GM13977 (cell line): ENCODE measurements at places on chromosomes 4 and X.

DNA sequence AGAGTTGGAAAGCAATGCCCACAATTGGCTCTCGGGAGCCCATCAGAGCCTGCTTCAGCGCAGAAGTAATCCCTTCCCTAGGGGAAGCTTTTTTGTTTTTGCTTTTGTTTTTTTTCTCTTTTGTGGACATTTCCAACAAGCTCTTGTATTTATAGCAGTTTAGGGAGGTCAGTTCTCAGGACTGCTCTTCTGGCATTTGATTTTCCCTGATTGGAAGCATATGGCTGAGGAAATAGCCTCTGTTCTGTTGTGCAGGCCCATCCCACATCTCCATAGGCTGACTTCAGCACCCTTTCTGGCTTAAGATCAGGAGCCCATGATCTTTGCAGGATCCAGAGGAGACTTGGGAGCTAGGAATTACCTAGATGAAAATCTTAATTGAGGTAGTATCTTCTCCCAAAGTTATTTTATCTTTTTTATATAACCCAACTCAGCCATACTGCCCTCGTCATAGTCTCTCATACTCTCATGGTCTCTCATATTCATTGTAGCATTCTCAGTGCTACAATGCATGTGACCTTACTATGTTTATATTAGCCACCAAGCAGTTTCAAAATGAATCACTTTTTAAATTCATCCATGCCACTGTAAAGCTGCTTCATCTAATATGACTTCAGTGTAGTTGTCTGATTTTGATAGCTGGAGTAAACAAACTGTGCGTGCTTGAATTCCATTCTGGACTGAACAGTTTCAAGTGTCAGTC lies 16.7 kb downstream of the PAGE4 start:
- no peak for DNase-seq

GRCh38 chrX:48083212-48083611 lies 11.8 kb upstream of the ZNF630 start:
- peak; percentile 54 for DNase-seq

GRCh38 chr4:54473077-54473545 lies 184.6 kb upstream of the KIT start:
- DNase-seq = no peak

DNA sequence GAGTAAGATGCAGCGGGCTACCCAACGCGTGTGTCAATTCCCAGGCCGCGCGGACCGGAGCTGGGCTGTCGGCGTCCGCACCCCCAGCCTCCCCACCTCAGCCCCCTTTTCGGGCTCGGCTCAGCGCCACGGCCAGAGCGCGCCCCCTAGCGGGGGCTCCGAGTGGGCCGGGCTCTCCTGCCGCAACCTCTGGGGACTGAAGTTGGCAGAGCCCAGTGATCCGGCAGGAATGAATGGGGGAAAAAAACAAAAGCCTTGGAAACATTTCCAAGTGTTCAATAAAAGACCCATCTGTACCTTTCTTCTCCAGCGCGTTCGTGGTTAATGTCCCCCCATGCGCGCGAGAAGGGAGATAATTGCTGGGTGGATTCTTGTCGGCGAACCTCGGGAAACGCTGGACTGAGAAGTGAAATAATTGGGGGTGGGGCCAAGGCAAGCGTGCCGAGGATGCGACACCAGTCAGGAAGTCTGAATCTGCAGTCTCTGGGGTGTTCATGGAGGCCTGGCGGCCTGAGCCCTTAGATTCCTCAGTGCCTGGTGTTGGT lies 5.2 kb upstream of the ARX start:
- peak; percentile 76 for DNase-seq

DNA sequence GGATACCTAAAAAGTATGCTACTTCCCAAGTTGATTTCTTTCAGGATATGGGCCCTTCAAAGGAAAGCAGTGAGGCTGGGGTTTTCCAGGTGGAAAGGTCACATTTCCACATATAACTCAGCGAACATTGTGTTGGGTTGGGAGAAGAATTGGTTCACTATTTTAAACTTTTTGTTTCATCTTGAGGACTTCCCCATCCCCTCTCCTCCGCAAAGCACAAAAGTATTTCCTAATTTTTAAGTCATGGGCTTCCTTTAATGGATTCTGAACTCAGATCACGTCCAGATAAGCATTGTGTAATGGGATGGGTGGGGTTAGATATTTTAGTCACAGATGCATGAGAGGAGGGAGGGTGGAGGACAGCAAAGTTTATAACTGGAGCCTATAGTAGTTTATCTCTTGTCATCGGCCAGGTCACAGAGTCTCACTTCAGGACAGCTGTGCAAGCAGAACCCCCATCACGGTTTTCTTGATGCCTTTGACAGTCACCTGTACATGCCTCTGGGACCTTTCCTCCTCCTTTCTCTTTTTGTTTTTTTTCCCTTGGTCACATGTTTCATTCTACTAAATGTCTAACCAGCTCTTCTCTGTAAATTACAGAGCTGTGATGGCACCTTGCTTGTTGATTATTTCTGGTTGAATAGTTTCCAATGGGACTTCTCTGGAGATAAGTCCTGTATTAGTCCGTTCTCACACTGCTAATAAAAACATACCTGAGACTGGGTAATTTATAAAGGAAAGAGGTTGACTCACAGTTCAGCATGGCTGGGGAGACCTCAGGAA lies 115.4 kb downstream of the PTTG2 start:
- peak; percentile 28 for DNase-seq

GRCh38 chr4:53584658-53585057 lies 6.6 kb downstream of the LNX1 start:
- DNase-seq = no peak

DNA sequence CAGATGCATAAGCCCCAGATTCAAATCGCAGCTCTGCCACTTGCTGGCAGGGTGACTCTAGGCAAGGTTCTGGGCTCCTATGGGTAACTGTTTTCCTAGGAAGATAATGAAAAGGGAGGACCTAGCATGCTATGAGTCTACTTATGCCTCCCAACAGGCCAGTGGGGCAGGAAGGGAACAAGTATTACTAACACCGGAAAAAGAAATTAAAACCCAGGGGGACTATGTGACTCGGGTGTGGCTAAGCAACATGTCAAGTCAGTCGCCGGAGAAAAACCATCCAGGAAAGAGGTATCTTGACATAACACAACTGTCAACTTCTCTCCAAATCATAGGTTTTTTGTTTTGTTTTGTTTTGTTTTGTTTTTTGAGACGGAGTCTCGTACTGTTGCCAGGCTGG lies 45.5 kb upstream of the RBPJ start:
- DNase-seq = no peak

DNA sequence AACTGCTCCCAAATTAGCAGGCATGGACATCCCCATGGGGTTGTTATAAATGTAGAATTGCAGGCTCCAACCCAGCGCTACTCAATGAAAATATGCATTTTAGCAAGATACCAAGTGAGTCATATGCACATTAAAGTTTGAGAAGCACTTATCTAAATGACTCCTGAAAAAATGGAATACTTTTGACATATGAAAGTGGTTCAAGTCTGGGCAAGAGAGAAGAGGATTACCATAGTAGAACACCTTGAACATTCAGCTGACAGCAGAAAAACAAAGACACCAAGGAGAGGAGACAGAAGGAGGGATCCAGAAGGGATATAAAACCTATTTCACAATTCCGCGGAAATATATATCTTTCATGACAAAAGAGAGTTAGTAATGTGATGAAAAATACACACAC lies 63.2 kb upstream of the CT83 start:
- DNase-seq = no peak

- DNase-seq = no peak
These were observed 64.0 kb downstream of the SLC39A8 start for GRCh38 chr4:102281171-102281839.

- no peak for DNase-seq
These were observed 24.9 kb downstream of the TKTL2 start for GRCh38 chr4:163448540-163449203.

- no peak for DNase-seq
These were observed 858.9 kb upstream of the PCDH7 start for GRCh38 chr4:29861307-29861706.

GRCh38 chrX:148672517-148672916 lies 172.1 kb downstream of the AFF2 start:
- no peak for DNase-seq

DNA sequence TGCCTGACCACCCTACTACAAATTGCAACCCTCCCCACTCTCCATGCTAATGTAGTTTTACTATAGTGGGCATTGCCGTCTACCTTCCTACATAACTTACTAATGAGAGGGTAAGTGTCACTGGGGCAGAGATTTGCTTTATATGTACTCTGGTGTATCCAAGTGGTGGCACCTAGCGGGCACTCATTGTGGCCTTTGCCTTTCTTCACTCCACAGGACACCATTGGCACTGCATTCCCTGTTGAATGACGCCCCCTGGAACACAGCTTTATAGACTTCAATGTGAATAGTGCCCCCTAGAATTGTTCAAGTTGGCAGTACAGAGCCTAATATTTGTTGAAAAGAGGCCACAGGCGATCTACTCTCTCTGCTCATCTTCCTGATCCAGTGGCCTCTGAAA lies 215.8 kb downstream of the MID1IP1 start:
- no peak for DNase-seq

- peak; percentile 10 for DNase-seq
These were observed 24.6 kb downstream of the NAP1L5 start for GRCh38 chr4:88672987-88673386.

DNA sequence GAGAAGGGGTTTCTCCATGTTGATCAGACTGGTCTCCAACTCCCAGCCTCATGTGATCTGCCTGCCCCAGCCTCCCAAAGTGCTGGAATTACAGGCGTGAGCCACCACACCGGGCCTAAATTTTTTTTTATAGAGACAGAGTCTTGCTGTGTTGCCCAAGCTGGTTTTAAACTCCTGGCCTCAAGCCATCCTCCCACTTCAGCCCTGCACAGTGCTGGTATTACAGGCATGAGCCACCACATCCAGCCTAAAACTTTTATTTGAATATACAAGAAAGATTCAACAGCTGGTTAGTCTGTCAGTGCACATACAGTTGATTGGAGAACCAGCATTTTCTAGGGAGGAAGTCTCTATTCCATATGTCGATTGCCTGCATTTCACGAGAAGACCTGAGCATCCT lies 91.2 kb downstream of the LRP2BP start:
- DNase-seq = no peak

GRCh38 chr4:107825072-107825824 lies 516 bp downstream of the SGMS2 start:
- DNase-seq = no peak

GRCh38 chrX:97252111-97252510 lies 368.4 kb downstream of the RPA4 start:
- DNase-seq = no peak

GRCh38 chr4:165621983-165622382 lies 243.2 kb downstream of the CPE start:
- DNase-seq = no peak

DNA sequence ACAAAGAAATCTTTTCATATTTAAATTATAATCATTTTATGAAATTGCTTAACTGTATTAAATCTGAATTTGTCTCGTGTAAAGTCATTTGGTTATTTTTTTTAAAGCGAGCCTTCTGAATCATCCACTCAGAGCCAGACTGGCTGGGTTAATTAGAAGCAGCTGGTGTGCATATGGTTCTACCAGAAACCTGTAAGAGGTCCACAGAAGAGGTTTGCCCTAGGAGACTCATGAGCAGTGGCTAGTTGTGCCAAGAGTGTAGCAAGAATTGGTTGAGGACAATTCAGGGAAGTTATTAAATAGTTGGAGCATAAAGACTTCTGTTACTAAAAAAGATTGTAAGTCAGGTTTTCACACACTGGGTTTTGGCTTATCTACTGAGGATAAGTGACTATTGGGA lies 267.4 kb downstream of the IL1RAPL2 start:
- DNase-seq = no peak

- DNase-seq = no peak
These were observed 595.0 kb downstream of the ACTRT1 start for GRCh38 chrX:127457161-127457560.

DNA sequence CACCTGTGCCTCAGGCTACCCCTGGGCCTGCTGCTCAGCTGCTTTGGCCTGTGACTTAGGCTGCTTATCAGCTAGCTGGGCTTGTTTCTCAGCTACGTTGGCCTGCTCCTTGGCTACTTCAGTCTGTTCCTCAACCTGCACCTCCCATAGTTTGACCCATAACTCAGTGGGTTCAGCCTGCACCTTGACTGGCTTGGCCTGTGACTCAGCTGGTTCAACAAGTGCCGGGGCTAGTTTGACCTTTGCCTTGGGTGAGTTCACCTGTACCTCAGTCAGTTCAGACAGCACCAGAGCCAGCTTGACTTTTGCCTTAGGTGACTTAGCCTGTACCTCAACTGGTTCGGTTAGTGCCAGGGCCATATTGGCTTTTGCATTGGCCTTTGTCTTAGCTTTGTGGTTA lies 171.2 kb downstream of the MSN start:
- DNase-seq = no peak

- DNase-seq = no peak
These were observed 117.2 kb downstream of the ADGRA3 start for GRCh38 chr4:22398671-22399070.

- no peak for DNase-seq
These were observed 150.3 kb downstream of the FBXW7 start for GRCh38 chr4:152385551-152385950.

DNA sequence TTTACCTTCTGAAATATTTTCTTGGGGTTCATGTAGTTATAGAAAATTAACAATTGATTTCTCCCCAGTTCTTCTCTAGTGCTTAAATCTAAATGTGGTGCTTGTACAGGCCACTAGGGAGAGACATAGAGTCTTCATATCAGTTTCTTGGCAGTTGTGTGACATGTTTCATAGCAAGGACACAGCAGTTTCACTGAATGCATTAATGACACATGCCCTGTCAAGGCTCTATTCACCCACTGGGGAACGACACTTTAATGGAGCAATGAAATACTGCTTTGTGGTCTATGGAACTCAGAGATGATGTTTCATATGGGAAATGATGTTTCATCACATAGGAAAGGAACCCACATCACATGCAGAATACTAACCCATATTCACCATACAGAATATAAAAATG lies 2.8 kb downstream of the VEGFC start:
- DNase-seq = peak; percentile 73

GRCh38 chr4:3030566-3031356 lies 43.6 kb downstream of the HTT-AS start:
- DNase-seq = no peak

GRCh38 chr4:101205916-101206315 lies 141.4 kb downstream of the PPP3CA start:
- DNase-seq = peak; percentile 7

GRCh38 chrX:118698516-118699170 lies 28.8 kb upstream of the IL13RA1 start:
- no peak for DNase-seq

GRCh38 chrX:149365061-149365460 lies 140.0 kb downstream of the IDS start:
- DNase-seq = no peak

- no peak for DNase-seq
These were observed 42.2 kb downstream of the SMARCA5 start for GRCh38 chr4:143555676-143556075.

DNA sequence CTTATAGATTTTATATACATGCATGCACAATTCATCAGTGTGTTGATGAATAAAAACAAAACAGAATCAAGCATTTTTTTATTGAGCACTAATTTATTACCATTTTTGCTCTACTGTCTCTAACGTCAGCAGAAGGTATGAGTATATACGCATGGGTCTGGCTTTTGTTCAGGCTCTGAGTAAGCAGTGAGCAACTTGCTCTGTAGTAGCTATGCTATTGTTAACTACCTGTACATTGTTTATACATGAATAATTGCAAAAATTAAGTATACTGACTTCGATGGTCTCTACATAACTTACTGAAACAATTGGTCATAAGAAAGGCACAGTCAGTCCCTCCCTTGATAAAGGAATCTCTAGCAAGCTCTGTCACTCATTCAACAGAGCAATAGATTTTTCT lies 122.9 kb downstream of the RS1 start:
- DNase-seq = no peak
